Aorta (tissue), 5 donors: ENCODE measurements at places on chromosomes 1 and 21. TPM values are rescaled to one million over a fixed set of nuclear protein-coding genes. Genes with fewer than 3 reads are reported as not detected.

DNA sequence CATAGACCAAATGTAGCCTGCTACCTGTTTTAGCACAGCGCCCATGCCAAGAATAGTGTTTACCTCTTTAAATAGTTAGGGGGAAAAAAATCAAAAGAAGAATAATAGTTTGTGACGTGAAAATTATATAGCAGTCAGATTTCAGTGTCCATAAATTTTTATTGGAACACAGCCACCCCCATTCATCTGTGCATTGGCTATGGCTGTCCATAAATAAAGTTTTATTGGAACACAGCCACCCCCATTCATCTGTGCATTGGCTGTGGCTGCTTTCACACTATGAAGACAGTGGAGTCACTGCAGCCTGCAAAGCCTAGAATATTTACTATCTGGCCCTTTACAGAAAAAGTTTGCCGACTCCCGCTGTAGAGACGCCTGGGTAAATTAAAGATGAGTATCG lies 20.9 kb downstream of the EPHX1 start:
- no peak overlapping the region for H3K4me3 ChIP-seq
- peak; percentile 15 for DNase-seq
- H3K4me1 ChIP-seq, result no peaks in the 10 kb centered on the region
- no peaks in the 10 kb centered on the region for H3K27me3 ChIP-seq

- no peaks in the 10 kb centered on the region for H3K4me1 ChIP-seq
- H3K27me3 ChIP-seq, result no peaks in the 10 kb centered on the region
- no peak overlapping the region for H3K4me3 ChIP-seq
Measured at GRCh38 chr1:30817077-30817438, 59.5 kb upstream of the LAPTM5 start.

The TNNI3K gene
- 2.8 TPM for total RNA-seq

- no peaks in the 10 kb centered on the region for H3K36me3 ChIP-seq
- no peaks in the 10 kb centered on the region for H3K27me3 ChIP-seq
Measured at GRCh38 chr1:52899445-52899894, 22.1 kb downstream of the ECHDC2 start.

- H3K4me1 ChIP-seq, result no peaks in the 10 kb centered on the region
- DNase-seq, result no peak
- H3K27me3 ChIP-seq, result no peaks in the 10 kb centered on the region
- H3K4me3 ChIP-seq, result no peak overlapping the region
- no peaks in the 10 kb centered on the region for H3K36me3 ChIP-seq
Measured at GRCh38 chr1:205190845-205191577, 20.5 kb downstream of the DSTYK start.

The NCSTN gene
- total RNA-seq, result 56.4 TPM

- H3K27me3 ChIP-seq, result no peaks in the 10 kb centered on the region
- H3K4me3 ChIP-seq, result no peak overlapping the region
- no peaks in the 10 kb centered on the region for H3K4me1 ChIP-seq
- no peaks in the 10 kb centered on the region for H3K36me3 ChIP-seq
- no peak for DNase-seq
Measured at GRCh38 chr1:39737546-39738169, 1.0 kb upstream of the PPIE start.

DNA sequence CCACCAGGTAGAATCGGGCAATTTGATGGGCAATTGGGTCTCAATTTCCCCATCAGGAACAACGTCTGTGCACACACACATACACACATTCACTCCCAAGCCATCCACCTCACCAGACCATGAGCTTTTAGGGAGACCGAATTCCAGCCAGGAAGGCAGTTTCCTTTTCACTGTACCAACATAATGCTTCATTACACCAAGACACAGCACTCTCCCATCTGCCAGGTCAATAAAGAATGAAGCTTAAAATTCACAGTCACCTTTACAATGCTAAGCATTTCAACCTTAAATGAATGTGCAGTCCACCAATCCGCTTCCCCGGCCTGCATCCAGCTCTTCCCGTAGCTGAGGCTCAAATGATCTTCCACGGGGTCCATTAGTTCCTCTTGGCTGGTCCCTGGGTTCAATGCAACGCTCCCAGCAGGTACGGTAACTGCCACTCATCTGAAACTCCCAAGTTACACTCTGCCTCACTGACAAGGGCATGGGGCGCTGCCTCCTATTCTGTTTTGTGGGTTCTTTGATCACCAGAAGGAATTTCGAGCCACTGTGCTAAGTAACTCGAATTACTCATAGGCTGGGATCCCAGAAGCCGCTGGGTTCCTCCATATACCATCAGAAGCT lies 105.0 kb downstream of the SIM2 start:
- peaks cover 2% of the 10 kb centered on the region for H3K36me3 ChIP-seq
- no peak overlapping the region for H3K27ac ChIP-seq
- H3K4me3 ChIP-seq, result no peak overlapping the region

The RHBDL2 gene
- not detected for total RNA-seq

The NPHS2 gene
- not detected for total RNA-seq

GRCh38 chr1:29550119-29550841 lies 314.0 kb downstream of the PTPRU start:
- H3K27ac ChIP-seq, result no peak overlapping the region
- H3K36me3 ChIP-seq, result no peaks in the 10 kb centered on the region
- no peaks in the 10 kb centered on the region for H3K4me1 ChIP-seq
- no peaks in the 10 kb centered on the region for H3K27me3 ChIP-seq

The RAB3B gene
- 0.03 TPM for total RNA-seq

DNA sequence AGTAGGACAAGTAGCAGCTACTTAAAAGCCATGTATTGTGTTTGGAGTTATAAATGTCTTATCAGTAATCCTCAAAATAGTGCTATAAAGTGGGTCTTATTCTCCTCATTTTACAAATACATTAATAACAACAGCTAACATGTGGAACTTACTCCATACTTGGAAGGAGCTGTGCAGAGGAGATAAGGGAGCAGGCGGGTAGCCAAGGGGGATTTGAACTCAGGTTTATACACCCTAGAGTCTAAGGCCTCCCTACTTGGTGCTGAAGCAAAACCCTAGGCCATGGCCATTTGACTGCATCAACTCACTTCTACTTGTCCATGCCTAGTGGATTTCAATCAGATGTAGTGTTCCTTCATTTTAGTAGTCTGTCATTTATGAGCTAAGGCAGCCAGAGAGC lies 72.1 kb downstream of the LMO4 start:
- H3K27me3 ChIP-seq, result no peaks in the 10 kb centered on the region
- no peak overlapping the region for H3K4me3 ChIP-seq
- no peaks in the 10 kb centered on the region for H3K36me3 ChIP-seq
- H3K27ac ChIP-seq, result no peak overlapping the region

GRCh38 chr1:158932171-158932570 lies 819 bp downstream of the PYHIN1 start:
- no peaks in the 10 kb centered on the region for H3K27me3 ChIP-seq
- no peak overlapping the region for H3K4me3 ChIP-seq
- H3K27ac ChIP-seq, result no peak overlapping the region

The HES2 gene
- 0.49 TPM for total RNA-seq

The CAPZB gene
- 289 TPM for total RNA-seq

DNA sequence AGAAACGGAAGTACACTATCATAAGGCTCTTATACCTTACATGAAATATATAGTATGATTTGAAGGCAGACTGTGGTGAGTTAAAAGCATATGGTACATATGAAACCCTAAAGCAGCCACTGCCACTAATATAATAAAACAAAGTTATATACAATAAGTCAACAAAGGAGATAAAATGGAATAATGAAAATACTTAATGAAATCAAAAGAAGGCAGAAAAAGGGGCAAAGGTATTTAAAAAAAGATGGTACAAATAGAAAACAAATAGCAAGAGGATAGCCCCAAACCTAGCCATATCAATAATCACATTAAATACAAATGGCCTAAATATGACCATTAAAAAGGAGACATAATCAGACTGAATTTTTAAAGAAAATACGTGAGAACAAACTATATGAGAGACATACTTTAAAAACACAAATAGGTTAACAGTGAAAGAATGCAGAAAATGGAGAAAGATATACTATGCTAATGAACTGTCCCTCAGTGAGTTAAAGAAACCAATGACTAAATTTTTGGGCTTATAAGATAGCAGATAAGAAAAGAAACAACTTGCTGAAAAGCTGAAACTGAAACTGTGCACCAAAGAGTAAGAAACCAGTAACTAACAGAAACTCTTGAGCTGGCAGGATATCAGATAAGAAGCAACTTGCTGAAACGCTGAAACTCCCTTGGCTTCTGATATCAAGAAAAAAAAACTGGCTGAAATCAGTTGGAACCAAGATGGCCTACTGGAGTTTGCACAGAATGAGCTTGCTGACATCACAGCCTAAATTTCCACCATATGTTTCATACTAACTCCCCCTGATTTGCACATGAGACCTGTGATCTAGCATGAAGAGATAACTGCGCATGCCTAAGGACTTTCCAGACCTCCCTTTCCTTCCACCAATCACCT lies 44.3 kb upstream of the IL10 start:
- no peak overlapping the region for H3K27ac ChIP-seq
- no peaks in the 10 kb centered on the region for H3K36me3 ChIP-seq
- H3K4me3 ChIP-seq, result no peak overlapping the region
- H3K27me3 ChIP-seq, result peaks cover 2% of the 10 kb centered on the region
- no peaks in the 10 kb centered on the region for H3K4me1 ChIP-seq

DNA sequence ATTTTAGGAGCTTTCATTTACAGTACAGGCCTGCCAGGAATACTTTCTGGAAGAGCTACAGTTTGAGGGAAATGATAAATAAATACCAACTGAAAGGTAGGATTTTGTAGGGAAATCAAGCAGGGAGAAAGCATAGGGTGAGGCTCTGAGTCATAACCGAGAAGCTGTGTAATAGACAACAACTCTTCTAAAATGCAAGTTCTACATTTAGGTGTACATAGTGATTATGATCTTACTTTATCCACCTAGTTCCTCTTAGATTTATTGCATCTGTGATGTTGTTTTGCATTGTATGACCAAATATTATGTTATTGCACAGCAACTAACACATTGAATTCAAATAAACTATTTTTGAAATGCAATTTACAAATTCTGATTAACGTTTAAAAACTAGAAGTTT lies 819.3 kb downstream of the PLA2G4A start:
- no peak overlapping the region for H3K4me3 ChIP-seq
- no peak for DNase-seq
- no peaks in the 10 kb centered on the region for H3K4me1 ChIP-seq
- no peak overlapping the region for H3K27ac ChIP-seq

The DNAI4 gene
- 20.8 TPM for total RNA-seq
